ENCODE measurements at places on chromosomes 3 and 15.

- no peak for DNase-seq
Observed at GRCh38 chr15:47618241-47618640, 99.1 kb upstream of the SEMA6D start.

- DNase-seq: no peak
Observed at GRCh38 chr15:35522061-35522460, 23.9 kb downstream of the DPH6 start.

DNA sequence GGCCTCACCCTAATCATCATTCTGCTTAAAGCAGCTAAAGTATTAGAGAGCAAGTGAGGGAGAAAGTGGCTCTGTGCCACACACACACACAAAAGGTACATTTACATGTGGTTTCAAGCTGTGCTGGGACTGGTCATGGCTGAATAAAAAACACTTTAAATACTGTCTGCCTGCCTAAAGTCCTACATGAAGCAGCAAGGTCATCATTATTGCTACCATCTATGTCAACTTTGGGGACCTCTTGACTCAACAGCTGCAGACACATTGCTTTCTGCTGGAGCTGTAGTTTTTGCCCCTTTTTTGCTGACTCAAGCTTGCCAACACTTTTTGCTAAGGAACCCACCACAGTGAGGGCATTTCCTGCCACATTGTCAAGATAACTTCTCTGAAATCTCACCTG, 1237.9 kb downstream of the ROBO2 start:
- DNase-seq: no peak

GRCh38 chr15:73926219-73927002, at the start of gene LOXL1:
Gene LOXL1 (plus strand): TSS chr15:73926462. CDS start chr15:73926784, 322 bp downstream.
- DNase-seq: no peak

DNA sequence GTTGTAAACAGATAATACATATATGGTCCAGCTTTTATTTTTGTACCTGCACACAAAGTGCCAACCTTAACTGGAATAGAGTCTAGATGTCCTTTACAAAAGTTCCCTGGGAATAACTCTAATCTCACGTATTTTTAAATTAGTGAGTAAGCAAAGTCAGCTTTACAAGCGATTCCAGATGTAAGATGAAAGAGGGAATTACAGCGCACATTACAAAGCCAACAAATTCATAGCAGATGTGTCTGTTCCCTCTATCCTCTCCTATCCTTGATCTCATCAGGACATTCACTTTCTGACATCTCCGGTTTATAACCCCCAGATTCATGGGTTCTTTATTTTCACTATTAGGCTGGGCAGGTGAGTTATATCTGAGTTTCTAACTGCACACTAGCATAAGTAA, 406.8 kb upstream of the ZNF385D start:
- no peak for DNase-seq

- peak; percentile 45 for DNase-seq
Observed at GRCh38 chr15:52651868-52652267, 27.3 kb downstream of the ATOSA start.

GRCh38 chr3:46707601-46708011, 6.4 kb downstream of the TMIE start:
- DNase-seq: no peak

DNA sequence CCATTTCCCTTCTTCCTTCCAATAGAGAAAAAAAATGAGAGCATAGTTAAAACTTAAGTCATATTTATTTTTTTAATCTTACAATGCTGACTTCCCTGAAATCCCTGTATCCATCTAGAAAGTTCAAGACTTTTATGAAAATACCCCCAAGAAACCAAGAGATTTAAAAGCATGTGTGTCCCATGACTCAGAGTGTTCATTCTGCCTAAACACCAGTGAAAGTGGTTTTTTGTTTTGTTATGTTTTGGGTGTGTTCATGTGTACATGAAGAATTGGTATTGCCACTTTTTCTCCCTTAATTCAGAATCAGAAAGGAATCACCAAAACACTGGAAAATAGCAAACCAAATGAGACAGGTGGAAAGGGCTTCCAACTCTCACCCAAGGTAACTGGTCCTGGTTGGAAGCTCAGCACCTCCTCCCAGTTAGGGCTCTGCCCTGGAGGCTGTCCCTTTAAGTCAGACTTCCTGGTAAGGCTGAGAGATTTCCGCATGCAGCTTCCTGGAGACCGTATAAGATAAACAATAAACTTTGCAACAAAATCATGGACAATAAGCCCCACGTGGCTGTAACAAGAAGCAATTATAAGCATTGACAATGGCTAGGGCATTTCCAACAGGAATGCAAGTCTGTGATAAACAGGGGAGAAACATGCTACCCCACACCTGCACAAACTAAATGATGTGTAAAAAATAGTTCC, 121.9 kb upstream of the ARHGEF3 start:
- no peak for DNase-seq

DNA sequence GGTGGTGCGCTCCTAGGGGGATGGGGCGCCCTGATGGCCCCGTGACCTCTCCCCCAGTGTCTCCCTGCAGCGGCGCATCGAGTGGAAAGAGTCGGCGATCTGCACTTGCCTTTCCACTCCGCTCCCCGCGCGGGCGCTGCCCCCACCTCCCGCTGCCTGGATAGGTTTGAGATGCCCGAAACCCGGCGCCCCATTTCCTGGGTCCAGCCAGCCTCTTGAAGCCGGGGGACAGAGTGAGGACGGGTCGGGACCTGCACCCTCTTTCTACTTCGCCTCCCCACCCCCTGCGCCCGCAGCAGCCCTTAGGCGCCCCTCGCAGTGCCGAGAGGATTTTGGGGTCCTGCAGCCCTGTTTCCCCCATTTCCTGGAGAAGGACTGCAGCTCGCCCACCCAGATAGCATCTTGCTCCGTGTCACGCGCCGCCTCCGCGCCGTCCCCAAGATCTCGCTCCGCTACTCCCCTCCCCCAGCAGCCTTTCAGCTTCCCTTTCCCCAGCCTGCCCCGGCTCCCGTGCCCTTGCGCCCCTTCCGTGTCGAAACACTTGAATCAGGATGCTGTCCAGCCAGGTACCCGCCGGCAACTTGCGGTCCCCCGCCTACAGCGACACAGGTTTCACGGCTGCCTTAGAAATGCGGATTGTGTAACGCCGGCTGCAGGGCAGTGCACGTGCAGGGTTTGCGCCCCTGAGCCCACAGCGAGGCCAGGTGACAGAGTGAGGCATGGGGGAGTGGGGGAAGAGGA, 519 bp downstream of the ABHD6 start:
- peak; percentile 70 for DNase-seq

- DNase-seq: no peak
Observed at GRCh38 chr3:184694716-184695115, 17.1 kb downstream of the MAGEF1 start.

GRCh38 chr3:124840331-124840730, 46.8 kb downstream of the ITGB5 start:
- DNase-seq: no peak

DNA sequence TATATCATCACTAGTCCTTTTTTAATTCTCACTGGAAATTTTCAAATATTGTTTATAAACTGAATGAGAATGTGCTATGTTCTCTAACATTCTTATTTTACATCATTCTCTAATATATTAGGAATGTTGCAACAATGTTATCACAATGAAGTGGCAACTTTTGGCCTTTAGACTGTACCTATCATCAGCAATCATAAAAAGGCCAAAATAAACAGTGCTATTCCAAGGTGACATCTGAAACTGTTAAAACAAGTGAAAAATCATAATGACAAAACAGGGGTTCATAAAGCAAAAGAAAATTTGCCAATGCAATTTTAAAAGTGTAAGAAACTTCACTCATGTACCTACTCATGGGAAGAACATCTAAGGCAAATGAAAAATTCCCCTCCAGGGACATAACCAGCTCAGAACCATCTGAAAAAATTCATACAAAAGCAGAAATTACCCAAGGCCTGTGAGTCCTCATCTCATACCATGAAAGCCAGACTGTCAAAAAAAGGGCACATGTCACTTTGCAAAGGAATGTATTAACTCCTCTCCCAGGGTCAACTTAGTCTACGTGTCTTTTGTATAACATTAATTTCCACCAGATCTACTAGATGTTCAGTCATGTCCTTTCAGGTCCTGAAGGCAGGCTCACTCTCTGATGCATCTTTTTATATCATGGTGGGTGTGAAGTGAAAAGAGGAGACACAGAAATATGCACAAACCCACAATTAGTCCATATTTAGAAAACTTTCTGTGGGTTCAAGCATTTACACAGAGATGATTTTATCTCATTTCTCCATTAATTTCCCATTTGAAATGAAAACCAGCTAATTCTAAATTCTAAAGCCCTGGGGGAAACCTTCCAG, 211.9 kb downstream of the CBLB start:
- no peak for DNase-seq

GRCh38 chr15:77846986-77847385, 214.3 kb upstream of the LINGO1 start:
- no peak for DNase-seq

- no peak for DNase-seq
Observed at GRCh38 chr3:184174284-184174645, 390 bp upstream of the AP2M1 start.

DNA sequence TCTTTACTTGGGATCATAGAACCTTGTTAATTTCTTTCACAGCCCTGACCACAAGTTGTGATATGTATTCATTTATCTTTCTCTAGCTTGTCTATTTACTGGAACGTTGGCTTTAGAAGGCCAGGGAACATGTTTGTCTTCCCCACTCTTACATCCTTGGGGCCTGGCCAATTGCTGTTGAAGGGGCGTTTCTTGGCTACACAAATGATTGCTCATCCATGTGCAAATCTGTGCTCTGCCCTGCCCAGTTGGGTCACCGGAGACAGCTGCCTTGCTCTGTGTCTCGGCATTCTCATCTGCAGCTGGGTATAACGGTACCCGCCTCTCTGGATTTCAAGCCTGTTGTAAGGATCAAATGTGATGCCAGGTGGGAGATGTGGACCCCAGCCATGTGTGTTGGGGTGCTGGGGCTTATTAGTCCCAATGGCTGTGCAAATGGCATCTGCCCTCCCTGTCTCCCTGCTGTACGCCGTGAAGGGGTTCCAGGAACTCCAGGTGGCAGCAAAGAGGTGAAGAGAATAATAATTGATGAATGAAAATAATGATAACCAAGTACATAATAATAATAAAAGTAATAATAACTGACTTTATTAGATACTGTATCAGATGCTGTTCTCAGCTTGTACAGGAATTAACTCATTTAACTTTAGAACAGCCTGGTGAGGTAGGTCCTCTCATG, 24.0 kb upstream of the TLE3 start:
- DNase-seq: no peak

DNA sequence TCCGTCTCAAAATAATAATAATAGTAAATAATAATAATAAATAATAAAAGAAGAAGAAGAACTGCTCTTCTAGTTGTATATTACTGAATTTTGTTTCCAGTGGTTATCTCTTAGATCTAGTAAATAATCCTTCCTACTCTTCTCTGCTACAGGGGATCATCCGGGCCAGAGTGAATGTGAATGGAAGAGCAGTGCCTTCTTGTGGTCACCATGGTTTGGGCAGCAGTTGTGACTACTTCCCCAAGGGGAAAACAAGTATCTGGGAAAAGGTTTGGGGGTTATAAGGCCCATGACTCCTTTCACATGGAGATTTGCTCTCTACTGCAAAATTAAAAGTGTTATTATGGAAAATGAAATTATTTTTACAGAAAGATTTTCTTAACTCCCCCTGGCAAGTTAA, 5.5 kb upstream of the OR5K1 start:
- DNase-seq: no peak

DNA sequence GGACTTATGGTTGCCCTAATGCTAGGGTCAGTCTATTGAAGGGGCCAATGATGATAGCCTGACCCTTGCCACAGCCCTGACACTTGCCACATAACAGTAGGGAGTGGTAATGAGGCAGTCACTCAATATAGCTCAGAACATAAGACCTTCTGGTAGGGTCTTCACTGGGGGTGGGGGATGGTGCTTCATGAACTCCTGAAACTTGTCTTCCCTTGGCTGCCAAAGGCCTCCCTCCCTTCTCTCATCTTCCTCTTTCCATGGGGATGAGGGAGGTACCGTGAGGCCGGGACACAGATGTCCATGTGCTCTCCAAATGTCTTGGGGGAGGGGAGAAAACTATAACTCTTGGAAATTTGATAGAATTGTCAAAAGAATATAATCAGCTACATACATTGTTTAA, 21.1 kb upstream of the THSD4 start:
- DNase-seq: no peak

DNA sequence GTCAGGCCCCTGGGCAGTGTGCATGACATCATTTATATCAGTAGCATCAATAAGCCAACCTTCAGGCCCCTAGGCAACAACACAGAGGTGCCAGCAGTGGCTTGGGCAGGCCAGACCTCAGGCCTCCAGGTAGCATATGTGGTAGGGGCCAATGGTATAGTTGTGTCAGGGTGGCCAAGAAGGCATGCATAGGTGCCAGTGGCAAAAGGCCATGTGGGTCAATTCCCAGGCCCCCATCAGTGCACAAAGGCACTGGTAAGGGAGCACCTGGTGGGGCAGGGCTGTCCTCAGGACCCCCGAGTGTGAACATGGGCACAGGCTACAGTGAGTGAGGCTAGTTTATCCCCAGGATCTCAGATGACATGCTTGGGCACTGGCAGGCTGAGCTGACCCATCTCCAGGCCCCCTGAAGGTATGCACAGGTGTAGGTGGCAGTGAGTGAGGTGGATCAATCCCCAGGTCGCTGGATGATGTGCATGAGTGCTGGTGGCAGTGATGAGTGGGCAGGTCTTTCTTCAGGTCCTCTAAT, 244.1 kb upstream of the ZNF385D start:
- no peak for DNase-seq

DNA sequence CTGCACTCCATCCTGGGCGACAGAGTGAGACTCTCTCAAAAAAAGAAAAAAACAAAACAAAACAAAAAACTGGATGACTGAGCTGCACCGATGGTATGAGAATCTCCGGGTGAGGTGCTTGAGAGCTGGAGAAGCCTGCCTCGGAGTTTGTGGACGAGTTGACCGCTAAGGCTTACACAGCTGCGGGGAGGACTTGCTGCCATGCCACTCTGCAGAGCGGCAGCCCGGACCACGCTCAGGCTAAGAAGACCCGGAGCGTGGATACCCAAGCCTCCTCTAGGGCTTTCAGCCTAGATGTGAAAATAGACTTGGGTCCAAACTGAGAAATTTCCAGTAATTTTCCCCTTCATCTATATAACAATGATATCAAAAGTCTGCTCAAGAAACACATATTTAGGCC, 16.0 kb downstream of the NRROS start:
- no peak for DNase-seq

GRCh38 chr15:52480990-52481389, 47.7 kb downstream of the MYO5A start:
- no peak for DNase-seq

GRCh38 chr3:30319713-30320112, 286.7 kb upstream of the TGFBR2 start:
- peak; percentile 45 for DNase-seq
